Neural crest cell (in vitro differentiated cells): ENCODE measurements at places on chromosomes 2 and 18.

DNA sequence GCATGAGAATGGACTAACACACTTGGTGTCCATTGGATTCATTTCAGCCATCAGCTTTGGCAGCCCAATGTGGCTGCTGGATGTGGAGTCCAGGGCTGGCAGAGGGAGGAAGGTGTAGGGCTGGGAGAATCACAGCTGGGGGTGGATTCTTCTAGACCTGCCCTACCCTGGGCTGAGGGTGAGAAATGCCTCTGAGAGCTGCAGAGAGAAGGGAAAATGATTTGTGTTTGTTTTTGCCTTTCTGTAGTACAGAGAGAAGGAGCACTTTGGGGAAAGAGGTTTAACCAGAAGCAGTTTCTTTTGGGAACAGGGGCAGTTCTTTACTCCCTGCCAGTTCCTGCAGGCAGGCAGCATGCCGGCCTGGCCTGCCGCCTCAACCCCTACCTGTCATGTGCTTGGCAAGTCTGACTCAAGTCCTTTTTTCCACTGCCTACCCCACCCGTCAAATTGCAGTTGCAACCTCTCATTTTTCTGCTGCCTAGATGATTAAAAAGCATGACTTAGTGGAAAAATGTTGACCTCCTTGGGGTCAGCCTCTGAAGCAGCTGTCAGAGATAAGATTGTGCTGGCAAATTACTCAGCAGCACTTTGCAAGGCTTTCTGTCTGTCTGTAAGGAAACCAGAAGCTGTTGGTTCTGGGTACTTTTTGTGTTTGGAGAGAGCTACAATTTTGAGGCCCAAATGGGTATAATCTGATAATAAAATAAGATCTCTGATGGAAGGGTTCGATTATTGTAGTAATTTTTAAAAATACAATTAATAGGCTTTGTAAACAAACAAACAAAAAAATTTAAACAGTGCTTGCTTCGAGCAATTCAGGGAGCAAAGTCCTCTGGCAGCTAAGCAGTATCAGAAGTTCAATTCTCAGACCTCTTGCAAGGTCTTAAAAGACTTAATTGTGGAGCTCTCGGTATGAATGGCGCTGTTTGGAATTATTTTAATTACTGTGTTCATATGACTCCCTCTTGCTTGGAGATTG is 21.7 kb downstream of the LBH start:
- DNase-seq, result no peak

- DNase-seq, result no peak
These were observed 58.1 kb upstream of the SLC66A3 start for GRCh38 chr2:11097038-11097720.

DNA sequence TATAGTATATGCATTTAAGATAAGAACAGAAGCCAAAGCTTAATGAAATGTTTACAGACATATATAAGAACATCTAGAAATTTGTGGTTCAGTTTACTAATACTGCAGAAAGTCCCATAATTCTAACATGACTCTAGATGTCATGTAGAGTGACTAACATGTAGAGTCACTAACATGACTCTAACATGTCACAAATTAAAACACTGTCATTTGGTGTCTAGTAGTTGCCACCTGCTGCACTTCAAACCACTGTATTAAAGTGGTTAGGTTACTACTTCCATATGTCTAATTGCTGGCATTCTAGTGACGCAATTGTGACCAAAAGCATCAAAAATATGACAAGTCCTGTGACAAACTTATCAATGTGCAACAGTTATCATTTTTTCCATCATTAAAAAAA is 100.2 kb upstream of the WDR75 start:
- DNase-seq, result no peak

DNA sequence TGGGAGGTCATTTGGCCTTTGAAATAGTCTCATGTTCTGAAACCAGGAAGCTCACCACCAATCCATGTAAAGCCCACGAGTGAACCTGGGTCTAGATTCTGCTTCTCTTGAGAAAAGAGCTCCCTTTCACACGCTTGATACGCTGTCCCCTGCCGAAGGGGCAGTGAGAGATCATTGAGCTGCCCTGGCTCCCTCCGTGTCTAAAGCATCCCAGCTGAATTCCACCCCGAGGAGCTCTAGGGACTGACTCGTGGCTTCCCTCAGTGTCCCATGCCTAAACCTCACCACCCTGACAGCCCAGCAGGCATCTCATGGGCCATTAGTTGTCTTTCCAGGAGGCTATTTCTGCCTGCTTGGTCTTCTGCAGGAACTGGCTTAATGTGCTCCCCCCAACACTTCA is 68.6 kb downstream of the COL6A3 start:
- no peak for DNase-seq

DNA sequence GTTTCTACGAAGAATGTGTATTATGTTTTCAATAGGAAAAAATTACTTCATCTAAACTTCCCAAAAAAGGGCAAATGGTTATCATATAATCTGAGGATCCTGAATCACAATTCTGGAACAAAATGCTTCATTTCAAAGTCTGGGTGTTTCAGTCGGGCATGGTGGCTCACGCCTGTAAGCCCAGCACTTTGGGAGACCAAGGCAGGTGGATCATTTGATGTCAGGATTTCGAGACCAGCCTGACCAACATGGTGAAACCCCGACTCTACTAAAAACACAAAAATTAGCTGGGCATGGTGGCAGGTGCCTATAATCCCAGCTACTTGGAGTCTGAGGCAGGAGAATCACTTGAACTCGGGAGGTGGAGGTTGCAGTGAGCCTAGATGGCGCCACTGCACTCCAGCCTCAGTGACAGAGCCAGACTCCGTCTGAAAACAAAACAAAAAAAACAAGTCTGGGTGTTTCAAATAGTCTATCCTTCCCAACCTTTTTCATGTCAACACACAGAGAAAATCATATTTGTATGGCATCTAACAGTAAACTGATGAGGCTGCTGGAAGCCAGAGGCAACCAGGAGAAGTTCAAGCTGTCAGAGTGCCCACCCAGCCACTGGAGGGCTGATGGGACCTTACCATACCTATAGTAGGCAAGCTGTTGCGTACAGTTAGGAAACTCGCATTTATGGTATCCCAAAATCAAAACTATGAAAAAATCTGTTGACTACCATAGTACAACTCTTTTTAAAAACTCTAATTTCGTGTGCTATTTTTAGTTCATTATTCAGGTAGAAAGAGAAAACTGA is 14.6 kb downstream of the NBAS start:
- no peak for DNase-seq

- DNase-seq, result no peak
These were observed 89.9 kb downstream of the UBE2E3 start for GRCh38 chr2:181070119-181070835.

DNA sequence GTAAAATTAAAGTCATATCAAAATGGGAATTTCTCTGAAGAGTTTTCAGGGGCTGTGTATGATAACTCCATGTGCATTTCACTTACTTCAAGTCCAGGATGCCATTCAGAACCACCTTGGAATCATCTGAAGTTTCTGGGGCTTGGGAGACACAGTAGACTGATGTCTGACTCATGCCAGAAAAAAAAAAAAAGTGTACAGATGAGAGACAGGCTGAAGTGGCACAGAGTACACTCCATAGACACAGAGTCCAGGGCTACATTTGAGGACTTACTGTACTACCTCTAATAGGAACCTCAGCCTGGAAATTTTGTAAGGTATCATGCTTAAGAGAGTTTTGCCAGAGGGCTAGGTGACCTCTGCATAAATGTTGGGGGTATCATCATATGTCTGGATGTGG is 92.0 kb downstream of the SS18 start:
- DNase-seq, result no peak

- DNase-seq, result no peak
These were observed 89.3 kb upstream of the TMEM247 start for GRCh38 chr2:46390036-46390435.

GRCh38 chr18:39421276-39421675 is 1855.7 kb upstream of the CELF4 start:
- DNase-seq, result no peak

DNA sequence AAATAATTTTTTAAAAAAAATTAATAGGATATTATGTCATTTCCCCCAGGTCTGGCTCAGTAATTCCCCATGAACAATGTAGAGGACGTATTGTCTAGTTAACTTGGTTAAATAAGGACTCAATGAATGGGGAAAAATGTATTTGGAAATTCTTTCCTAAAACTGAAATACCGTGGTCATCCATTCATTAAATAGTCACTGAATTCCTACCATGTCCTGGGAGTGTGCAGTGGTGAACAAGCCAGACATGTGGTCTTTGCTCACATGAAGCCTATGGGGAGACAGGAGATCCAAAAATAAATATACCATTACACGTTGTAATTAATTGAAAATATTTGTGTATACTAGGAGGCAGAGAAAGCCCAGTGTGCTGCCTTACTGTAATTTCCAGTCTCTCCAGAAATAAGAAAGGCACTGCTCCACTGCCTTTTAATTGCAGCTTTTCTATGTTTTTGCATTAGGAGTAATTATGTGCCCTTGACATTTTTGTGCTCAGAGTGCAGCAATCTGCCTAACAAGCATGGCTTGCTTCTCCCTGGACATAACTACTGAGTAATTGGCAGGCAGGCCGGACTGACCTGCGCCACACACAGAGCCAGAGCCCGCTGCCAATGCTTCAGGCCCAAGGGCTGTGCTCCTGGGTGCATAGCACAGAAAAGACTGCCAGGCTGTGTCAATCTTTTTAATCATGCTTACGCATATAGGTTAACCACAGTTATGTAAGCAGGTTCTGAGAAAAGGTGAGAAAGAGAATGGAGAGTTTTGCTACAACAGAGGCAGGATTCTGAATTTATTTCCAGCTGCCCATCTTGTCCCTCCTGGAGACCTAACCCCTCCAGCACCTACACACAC is 22.2 kb upstream of the TTC39C start:
- no peak for DNase-seq

DNA sequence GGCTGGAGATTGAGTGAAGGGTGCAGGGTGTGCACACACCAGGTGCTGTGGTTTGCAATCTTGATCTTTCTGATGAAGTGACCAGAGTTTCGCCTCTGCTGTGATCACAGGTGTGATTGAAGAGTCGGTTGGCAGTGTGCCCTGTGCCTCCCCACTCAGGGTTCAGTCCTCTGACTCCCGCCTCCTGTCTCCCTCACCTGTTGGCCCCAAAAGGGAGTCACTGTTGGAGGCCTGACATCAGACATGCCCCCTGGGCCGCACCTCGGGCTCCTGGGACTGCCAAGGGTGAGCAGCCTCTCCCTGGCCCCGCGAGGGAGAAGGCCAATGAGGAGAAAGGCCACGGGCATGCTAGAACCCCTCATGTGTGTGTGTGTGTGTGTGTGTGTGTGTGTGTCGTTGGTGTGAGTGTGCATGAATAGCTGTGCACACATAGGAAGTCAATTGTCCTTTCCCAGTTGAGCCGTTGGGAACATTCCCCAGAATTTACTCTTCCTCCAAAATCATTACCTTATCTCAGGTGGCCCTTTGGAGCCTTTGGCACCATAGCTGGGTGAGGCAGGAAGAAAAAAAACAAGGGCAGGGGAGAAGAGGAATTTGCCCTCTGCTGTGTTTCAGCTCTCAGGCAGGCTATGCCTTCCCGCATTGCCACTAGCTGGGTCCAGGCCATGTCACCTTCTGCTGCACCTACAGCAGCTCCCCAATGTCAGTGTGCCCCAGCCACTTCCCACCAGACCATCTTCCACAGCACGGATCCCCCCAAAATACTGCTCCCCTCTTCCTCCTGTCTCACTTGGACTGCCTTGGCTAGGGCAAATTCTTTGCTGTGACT is 78.1 kb upstream of the LAPTM4A start:
- no peak for DNase-seq

DNA sequence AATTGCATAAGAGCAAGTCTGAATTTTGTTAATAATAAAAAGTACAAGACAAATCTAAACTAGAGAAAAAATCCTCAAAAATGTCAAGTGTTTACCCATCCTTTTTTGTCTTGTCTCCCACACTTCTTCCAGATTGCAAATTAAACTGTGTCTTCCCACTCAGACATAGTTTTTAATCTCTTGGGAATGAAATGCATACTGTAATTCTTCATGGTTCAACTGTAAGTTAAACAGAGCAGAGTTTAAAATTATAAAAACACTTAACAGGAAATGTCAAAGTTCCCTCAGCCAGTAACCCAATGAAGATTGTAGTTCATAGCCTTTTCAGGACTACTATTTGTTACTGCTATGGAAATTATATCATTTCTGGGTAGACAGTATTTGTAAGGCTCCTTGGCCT is 171.8 kb downstream of the UBE2E3 start:
- DNase-seq, result no peak

DNA sequence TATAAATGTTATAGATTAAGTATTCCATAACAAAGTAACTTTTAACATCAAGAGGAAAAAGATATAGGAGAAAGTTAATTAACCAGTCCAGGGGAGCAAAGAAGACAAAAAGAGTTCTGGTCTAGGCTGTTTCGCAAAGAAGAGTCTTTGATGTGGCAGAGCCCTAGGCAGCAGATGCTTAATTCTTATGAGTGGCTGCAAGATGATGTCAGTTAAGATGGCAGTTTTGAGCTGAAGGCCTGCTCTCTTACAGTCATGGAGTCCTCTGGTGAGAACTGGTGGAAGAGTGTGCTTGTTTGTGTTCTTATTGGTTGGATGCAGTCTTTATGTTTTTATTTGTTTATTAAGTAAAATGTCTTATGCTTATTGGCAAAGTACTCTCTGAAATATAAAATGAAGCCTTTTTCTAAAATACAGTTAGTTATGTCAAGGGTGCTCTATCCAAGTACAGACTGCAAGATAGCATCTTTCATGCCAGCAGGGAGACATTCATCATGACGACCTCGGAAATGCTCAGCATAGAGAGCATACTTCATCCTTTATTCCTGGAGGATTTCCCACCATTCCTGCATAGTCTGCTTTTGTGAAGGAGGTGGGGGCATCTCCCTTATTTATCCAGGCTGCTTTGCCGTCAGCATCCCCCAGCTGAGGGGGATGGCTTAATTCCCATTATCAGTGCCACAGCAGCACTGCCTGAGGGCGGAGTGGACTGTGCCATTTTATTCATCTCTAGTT is 38.9 kb upstream of the SERPINE2 start:
- DNase-seq, result no peak

GRCh38 chr18:69387186-69387585 is 13.5 kb upstream of the DOK6 start:
- no peak for DNase-seq

GRCh38 chr2:235561450-235561849 is 67.6 kb downstream of the AGAP1 start:
- DNase-seq, result no peak
